Stimulated activated CD4-positive, alpha-beta T cell treated with anti-CD3 and anti-CD28 coated beads, Interleukin-4, amount 100 ng/mL, for 1 hour (primary cell): ENCODE measurements at places on chromosomes 7 and 10.

- DNase-seq, result no peak
Observed at GRCh38 chr10:101217450-101218281, 11.6 kb downstream of the LBX1 start.

DNA sequence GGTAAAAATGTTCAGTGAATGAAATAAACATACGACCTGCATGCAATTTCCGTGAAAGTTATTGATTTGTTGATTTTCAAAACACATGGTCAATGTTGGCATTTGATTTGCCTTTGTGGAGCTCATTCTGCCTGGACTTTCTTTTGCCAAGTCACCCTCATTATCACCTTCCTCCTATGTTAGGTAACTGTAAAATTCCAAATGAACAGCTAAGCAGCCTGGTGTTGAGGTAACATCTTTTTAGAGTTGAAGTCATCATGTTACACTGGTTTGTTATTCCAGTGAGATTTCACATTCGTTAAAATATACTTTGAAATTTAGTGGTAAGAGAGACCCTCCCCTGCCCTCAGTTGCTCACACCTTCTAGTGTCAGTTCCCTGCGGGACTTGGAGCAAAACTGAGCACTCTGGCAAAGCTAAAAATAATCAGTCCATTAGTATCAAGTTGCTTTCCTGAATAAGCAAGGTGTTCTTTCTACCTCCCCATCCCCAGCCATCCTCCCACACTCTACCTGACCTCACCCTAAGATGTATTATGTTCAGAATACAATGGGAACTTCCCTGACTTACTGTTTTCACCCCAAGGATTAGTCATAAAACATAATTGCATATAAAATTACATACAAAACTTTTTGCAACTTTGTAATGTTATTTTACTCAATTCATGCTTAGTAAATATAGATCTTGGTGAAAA lies 283.3 kb upstream of the SEMA3A start:
- no peak for DNase-seq

GRCh38 chr7:12436896-12437535 lies 33.4 kb upstream of the VWDE start:
- DNase-seq, result no peak

DNA sequence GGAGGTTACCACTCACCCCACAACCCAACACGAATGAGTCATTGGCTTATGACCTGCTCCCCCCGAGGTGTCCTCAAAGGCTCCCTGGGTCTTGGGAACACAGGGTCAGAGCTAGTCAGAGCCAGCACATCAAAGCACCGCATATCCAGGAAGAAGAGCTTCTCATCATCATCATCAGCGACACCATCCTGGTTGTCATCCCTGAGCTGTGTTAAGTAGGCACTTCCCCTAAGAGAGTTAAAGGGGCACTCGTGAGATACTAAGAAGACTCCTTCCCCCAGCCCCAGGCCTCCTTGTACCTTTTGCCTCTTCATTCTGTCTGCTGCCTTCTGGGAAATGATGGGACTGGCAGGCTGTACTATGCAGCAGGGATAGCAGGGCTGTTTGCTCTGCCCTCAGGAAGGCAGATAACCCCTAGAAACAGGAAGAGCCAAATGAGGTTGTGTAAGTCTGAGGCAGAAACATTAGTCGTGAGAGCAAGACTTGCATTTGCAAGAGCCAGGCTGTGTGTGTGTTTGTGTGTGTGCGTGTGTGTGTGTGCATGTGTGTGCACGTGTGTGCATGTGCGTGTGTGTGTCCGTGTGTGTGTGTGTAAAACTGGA lies 11.1 kb upstream of the CPA1 start:
- no peak for DNase-seq

DNA sequence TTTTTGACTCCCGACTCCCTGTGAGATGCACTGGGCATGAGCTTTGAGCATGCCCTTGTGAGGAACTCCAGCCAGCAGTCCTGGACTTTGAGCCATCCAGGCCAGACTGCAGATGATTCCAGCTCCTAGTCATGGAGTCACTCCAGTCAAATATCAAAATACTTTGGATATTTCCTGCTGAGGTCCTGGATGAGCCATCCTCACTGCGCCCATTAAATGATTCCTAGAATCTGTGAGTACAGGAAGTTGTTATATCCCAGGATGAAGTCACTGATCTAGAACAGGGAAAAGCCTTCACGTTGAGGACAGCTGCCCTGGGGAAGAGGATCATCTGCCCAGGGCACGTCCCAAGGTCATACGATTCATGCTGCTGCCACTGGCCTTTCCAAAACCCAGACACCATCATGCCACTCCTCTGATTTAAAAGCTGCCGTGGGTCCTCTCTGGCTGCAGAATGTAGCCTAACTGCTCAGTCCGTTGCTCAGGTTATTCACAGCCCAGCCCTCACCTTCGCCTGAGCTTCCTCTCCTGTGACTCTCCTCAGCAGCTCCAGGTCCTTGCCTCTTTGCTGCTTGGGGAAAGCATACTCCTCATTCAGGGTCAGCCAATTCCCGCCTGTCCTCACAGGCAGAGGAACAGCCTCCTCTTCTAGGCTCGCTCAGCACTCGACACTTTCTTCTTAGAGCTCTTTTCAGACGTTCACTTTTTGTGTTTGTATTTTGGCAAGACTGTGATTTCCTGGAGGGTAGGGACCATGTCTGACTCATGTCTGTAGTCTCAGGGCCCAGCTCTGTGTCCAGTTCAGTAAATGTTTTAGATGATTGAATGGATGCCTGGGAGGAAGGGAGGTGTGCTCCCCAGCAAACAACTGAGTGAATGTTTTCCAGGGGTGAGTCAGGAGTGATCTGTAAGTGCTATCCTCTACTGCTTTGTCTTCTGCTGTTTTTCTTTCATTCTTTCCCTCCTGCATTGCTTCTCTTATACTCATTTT lies 157.8 kb downstream of the SNX10 start:
- DNase-seq, result no peak

GRCh38 chr10:49356181-49356580 lies 39.7 kb downstream of the DRGX start:
- DNase-seq, result no peak

DNA sequence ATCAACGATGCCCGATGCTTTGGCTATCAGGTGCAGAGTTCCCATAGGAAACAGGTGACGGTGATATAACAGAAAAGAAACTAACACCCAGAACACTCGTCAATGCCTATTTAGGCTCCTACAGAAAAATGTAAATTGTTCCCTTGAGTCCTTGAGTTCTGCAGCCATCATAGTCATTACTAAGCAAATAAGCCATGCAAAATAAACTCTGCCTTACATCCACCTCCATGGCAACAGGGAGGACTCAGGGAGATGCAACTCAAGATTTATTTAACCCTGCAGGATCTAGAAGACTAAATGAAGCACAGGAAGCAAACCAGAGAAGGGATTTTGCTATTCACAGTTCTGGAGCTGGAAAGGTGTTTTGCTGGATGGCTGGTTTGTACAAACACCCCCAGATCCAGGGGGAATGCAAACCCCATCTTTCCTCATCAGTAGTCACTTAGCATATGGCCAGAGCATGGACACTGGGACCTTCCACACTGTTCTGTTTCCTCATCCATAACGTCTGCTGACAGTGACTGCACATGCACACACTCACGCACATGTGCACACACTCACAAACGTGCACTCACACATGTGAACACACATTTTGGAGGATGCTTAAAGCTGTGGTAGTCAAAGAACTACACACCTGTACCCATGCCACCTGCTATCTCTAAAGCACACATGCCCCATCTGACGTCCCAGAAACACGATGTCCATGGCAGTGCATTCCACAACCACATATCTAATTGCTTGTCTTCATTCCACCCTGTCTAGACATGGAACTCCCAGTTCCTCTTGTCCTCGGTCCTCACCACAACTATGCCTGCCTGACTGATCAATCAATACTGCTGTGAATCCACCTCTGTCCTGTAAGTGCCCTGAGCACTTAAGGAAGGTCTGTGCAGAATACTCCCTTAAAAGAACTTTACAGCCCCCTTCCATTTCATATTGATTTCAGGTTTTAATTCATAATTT lies 178.2 kb downstream of the COBL start:
- DNase-seq, result no peak

- peak; percentile 32 for DNase-seq
Observed at GRCh38 chr10:33136271-33136670, 178.2 kb upstream of the ITGB1 start.

- no peak for DNase-seq
Observed at GRCh38 chr7:25598765-25599164, 370.5 kb upstream of the NPVF start.

GRCh38 chr10:69438536-69439349 lies 12.5 kb upstream of the TSPAN15 start:
- DNase-seq, result no peak

DNA sequence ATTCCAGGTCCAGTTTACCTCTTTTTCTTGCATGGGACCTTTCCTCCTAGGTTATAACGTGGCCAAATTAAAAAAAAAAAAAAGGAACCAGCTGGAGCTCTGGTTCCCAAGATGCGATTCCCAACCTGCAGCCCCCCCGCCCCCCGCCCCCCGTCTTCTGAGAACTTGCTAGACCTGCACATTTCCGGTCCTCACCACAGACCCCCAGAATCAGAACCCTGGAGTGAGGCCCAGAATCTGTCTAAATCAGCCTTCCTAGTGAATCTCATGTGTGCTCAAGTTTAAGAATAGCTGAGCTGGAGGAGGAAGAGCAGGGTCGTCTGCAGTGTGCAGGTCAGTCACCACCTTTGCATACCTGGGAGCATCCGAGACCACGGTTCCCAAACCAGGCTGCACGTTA lies 144.2 kb downstream of the KLF6 start:
- no peak for DNase-seq

DNA sequence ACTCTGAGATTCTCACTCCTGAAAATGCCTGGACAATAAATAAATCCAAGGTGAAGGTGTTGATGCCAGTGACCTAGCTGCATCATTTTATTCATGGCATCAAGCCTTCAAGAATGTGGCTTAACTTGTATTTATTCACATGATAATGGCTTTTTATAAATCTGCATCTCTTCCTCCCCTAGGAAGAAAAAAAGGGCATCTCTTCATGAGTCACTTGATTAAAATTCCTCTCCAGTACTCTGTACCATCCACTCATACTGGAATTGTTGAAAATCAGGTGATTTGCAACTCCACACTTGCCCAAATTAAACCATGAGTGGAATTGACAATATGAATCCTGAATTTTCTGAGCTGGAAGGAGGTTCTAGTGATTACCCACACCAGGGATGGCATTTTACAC lies 30.2 kb downstream of the PTPRE start:
- no peak for DNase-seq

GRCh38 chr10:106705681-106706100 lies 458.8 kb downstream of the SORCS1 start:
- no peak for DNase-seq

- no peak for DNase-seq
Observed at GRCh38 chr7:11332865-11333228, 359.2 kb downstream of the PHF14 start.

- no peak for DNase-seq
Observed at GRCh38 chr10:59713196-59713821, 3.7 kb upstream of the SLC16A9 start.

GRCh38 chr10:22992075-22992474 lies 64.2 kb downstream of the ARMC3 start:
- peak; percentile 15 for DNase-seq

GRCh38 chr10:66591865-66592264 lies 334.0 kb upstream of the LRRTM3 start:
- DNase-seq, result no peak

DNA sequence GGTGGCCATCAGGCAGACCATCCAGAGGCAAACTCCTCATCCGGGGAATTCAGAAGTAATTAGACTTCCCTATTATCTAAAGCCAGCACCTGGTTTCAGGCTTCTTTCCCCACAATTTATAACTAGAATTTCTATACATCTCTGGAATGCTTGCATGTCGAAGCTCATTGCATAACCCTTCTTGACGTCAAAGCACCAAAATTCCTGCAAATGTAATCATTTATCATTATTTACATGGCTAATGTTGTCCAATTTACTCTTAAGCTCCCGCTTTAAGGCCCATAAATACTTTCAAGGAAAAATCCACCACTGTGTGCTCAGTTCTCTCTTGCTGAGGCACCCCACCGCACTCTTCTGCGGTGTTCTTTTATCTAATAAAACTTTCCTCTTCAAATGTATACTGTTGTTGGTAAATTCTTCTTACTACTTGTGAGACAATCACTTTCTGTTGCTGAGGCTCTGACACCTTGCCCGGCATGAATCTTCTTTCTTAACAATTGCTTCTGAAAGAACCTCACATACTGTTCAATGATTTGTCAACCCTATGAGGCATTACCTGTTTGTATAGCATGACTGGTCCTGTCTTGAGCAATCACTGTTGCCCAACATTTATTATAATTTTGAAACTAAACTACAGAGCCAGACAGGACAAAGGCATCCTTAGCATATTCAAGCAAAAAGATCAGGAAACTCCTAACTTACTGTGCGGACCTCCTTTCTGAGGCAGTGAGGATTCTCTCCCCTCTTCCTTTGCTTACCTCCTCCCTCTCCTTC lies 17.4 kb upstream of the GPR141 start:
- no peak for DNase-seq

GRCh38 chr7:26593896-26594295 lies 270.5 kb downstream of the SKAP2 start:
- no peak for DNase-seq

DNA sequence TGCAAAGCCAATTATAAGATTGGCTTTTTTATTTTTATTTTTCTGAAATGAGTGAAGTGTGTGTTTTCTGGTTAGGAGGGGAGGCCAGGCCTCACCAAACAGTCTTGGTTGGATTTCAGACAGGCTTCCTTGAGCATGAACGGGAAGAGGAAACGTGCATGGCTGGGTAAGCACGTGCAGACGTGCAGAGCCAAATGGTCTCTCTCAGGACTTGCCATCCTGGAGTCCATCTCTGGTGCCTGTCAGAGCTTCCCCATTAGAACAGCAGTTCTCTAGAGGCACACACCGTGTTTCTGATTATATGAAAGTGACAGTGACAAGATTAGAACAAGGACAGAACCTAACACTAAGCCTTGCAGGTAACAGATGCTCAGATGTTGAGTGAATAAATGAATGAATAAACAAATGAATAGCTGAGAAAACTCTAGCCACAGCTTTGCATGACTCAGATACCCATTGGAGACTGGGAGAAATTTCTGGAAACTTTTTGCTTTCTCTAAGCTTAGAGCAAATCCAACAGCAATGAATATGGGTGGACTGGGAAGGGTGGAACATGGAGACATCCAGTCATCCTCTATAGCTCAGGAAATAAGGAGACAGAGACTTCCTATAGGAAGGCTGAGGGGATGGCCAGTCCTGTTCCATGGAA lies 11.8 kb upstream of the CALD1 start:
- DNase-seq, result no peak

GRCh38 chr10:68471586-68472408 lies at the start of gene DNA2:
DNA2 (minus strand) TSS chr10:68471973; CDS start chr10:68471864, 109 bp downstream.
- DNase-seq, result peak; percentile 80

- no peak for DNase-seq
Observed at GRCh38 chr10:132376394-132376851, 20.6 kb upstream of the PWWP2B start.
